ENCODE measurements at places on chromosomes 1 and 21. TPM values are rescaled to one million over a fixed set of nuclear protein-coding genes. Genes with fewer than 3 reads are reported as not detected.

DNA sequence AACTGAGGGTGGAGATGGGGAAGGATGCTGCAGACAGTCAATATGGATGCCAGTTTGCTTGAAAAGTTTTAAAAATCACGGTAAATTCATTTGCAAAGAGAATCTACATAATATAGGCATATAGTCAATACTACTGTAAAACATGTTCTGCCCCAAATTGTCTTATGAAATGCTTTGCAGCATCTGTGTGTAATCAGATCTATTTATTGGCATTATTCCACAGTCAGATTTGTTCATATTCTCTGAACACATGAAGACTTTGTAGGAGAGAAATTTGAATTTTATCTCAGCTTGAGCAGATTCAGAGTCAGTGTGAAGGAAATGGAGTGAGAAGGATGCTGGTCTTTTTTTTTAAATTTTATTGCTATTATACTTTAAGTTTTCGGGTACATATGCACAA lies 88.5 kb downstream of the PLPPR4 start:
- DNase-seq = no peak

DNA sequence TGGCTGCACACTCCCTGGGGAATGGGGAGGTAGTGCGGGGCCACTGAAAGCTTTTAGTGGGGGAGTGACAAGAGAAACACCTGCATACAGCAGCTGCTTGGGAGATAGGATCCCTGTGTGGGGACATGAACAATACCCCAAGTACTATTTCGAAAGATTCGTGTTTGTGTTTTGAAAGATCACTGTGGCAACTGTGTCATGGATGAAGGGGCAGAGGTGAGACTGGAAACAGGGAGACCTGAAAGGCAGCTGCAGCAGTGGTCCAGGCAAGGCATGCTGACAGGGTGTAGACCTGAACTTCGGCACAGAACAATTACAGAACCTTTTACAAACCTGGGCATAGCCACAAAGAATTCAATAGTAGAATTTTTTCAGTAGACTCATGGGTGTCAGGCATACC lies 32.9 kb downstream of the TENT5C start:
- DNase-seq = peak; percentile 12

DNA sequence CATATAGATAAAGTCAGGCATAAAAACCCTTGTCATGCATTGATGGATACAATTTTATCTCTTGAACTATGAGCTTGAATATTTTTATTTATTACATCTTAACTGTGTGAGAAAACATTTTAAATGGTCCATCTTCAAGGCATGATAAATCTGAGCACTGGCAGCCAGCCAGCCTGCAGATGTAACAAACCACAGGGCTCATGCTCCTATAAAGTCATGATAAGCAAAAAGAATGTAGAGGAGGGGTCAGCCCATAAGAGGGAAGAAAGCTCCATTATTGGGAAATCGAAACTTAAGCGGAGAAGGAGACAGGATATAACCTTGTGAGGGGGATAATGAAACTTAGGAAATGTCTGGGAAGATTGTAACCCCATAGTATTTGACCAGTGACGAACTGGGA lies 839.0 kb downstream of the LRRIQ3 start:
- DNase-seq = no peak

DNA sequence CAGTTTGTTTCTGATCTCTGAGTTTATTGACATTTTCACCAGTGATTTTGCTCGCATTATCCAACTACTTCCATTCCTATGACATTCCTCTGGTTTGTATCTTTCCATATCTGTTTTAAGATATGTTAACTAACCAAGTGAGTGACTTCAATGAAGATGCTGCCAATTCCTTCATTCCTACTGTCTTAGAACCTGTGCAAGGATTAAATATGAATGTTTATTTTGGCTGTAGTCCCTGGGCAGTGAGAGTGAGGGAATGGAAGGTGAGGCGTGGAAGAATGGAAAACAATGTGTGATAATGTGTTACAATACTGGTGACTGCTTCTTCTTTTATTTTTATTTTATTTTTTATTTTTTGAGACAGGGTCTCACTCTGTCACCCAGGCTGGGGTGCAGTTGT lies 183.0 kb downstream of the SDCCAG8 start:
- DNase-seq = peak; percentile 7

DNA sequence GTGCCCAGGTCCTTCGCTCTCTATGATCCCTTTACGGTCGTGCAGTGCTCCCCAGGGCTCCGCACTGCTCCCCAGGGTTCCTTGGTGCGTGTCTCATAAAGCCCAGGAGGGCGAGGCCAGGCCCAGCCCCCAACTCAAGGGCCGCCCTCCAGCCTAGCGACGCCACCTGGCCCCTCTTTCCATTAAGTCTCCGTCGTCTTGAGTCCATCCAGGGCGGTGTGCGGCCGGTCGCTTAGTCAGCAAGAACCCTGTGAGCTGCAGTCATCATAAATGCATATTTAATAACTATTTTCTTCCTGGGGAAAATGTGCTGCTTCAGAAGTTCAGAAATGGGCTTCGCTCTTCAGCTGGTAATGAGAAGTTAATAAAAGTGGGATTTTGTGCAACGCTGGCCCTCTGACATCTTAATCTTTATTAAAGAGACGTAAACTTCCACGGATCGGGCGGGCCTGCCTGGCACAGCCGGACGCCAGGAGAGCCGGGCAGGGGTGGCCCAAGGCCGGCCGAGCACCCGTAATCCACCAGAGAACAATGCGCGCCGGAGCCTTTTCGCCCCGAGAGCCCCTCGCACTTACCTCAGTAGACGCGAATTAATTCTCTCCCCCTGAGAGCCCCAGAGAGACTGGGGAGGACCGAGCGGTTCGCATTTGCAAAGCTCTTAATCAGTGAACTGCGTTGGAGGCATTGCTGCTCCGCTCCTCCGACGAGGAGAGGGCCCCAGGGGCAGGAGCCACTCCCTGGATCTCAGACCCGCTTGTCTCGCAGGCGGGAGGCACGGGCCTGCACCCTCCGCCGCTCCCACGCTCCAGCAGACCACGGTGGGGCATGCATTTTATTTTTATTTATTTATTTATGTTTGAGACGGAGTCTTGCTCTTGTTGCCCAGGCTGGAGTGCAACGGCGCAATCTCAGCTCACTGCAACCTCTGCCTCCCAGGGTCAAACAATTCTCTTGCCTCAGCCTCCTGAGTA lies 188.3 kb upstream of the ARHGEF16 start:
- DNase-seq = no peak

GRCh38 chr1:82706741-82707140 lies 906.0 kb downstream of the ADGRL2 start:
- no peak for DNase-seq

DNA sequence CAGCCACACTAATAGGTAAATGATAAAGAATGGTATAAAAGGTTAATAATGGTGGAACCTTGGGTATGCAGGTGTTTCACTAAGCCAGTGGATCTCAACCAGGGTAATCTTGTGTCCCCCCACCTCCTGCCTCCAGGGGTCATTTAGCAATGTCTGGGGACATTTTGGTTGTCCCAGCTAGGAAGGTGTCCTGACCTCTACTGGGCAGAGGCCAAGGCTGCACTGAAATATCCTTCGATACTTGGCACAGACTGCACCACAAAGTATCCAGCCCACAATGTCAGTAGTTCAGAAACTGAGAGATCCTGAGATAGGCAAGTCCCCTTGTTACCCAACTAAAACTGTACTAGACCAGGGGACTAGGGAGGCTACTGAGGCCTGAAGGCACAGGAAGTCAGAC lies 113.6 kb upstream of the TIAM1 start:
- DNase-seq = no peak

DNA sequence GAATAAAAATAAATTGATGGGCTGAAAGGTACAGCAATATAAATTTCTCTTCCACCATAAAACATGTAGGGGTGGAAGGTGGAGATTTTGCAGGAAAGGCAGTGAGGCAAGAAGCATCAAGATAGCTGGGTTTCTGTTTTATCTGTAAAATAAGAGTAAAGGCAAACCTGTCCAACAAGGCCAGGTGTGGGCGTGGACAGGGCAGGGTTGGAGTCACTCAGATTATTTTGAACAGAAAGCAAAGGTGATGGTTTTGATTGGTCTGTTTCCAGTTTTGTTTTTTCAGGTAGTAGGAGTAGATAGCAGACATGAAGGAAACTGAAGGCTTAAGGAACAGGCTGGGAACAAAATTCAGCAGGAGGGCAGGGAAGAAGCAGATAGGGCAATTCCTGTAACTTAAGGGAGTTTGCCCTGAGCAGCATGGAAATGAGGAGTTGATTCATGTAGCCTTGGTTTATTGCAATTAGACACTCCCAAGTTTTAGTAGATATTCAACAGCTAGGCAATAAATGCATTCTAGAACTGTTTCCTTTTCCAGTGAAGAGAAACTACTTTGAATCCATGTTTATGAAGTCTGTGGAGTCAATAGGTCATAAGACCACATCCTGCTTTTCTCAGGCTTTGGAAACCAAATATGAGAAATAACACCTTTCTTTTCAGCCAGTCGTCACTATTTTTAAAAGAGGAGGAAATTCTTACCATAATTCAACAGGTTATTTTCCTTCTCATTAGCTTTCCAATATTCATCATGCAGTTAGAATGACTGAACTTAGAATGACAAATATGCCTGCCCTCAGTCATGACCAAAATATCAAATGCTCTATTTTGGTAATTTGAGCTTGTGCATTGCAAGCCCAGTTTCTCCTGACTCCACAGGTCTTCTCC lies 38.7 kb upstream of the CD55 start:
- DNase-seq = peak; percentile 33

DNA sequence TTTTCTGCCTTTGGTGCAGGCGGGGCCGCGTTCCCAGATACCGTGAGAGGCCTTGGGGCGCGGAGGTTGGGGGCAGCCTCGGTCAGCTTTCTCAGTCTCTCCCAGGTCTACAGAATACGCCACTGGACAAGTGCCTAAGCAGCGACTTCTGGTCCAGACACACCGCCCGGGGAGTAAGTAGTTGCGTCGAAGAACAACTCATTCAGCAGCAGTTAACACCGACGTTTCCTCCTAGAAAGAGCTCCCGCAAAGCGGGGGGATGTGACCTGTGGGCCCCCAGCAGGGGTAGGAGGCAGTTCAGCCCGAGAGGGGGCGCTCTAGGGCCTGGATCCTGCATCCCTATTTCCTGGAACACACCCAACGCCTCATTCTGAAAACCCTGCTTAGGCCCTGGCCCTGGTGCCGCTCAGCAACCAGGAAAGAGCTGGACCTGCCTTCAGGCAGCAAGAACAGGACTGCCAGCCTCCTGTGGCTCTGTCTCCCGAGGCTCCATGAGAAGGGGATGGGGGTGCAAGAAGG lies 6.5 kb upstream of the BARHL2 start:
- DNase-seq = no peak

The LRRC3 gene
- total RNA-seq = 3.0 TPM

The RAVER2 gene
- total RNA-seq = 9.8 TPM

The CD84 gene
- not detected for total RNA-seq

The NDC1 gene
- total RNA-seq = 63.7 TPM

Data from epithelial cell of proximal tubule (primary cell).